Fibroblast of lung (primary cell): ENCODE measurements at places on chromosomes 16 and 17. TPM values are rescaled to one million over a fixed set of nuclear protein-coding genes. Genes with fewer than 3 reads are reported as not detected.

- no peak for DNase-seq
Observed at GRCh38 chr16:87065446-87066132, 251.6 kb downstream of the C16orf95 start.

GRCh38 chr16:88524274-88524972 is 45.8 kb upstream of the ZC3H18 start:
- DNase-seq = no peak

DNA sequence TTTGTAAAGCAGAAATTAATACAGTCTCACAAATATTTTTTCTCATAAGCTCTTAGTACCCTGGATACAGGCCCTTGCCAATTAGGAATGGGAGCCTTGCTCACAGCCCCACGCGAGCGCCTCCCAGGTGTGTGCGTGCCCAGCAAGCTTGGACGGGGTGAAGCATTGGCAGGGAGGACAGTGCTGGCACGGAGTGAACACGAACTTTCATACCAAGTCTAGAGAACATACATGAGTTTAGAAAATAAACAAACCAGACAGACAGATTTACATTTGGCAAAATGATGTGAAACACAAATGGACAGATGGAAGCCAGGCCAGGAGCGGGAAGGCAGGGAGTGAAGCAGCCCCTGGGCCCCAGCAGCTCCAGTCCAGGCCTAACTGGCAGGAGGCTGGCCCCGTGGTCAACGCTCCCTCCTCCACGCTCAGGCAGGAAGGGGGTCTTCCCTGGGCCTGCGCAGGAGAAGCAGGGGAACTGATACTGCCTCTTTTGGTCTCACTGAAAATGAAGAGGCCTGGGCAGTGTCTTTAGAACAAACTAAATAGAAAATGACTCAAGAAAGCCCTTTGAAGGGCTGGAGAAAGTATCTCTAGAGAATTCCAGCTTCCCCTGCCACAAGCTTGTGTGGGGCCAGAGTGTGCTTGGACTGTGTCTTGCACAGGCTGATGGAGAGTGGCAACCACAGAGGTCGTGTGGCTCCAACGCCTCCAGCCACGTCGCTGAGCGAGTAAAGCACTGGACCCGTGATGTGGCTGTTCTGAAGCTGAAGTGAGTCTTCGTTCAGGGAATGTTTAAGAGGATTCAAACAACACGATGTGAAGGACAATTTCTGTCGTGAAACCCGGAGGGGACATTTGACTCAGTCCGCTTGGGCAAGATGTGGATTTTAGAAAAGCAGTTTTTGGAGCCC is 9.9 kb upstream of the FOXJ1 start:
- no peak for DNase-seq

DNA sequence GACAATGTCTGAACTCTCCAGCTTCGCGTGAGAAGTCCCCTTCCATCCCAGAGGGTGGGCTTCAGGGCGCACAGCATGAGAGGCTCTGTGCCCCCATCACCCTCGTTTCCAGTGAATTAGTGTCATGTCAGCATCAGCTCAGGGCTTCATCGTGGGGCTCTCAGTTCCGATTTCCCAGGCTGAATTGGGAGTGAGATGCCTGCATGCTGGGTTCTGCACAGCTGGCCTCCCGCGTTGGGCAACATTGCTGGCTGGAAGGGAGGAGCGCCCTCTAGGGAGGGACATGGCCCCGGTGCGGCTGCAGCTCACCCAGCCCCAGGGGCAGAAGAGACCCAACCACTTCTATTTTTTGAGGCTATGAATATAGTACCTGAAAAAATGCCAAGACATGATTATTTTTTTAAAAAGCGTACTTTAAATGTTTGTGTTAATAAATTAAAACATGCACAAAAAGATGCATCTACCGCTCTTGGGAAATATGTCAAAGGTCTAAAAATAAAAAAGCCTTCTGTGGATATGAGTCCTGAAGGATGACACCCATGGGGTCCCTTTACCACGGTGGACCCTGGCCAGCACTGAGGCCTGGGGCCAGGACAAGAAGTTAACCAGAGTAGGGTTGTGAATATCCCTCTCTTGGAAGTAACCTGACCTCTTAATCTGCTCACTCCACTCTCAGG is 10.5 kb upstream of the ITGAD start:
- peak; percentile 6 for DNase-seq

GRCh38 chr17:27544350-27545131 is 86.4 kb upstream of the LGALS9 start:
- DNase-seq = peak; percentile 59

DNA sequence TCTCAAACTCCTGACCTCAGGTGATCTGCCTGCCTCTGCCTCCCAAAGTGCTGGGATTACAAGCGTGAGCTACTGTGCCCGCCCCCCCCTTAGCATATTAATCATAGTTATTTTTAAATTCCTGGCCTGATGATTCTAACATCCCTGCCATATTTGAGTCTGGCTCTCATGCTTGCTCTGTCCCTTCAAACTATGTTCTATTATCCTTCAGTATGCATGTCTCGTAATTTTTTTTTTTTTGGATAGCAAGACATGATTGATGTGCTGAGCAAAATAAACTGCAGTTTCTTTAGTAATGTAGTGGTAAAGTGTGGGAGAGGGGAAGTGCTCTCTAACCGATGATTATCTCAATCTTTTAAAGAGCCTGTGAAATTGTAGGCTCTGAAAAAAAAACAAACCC is 34.3 kb upstream of the TMEM92 start:
- no peak for DNase-seq

- DNase-seq = peak; percentile 45
Observed at GRCh38 chr17:33291248-33292200, 1.6 kb downstream of the ASIC2 start.

DNA sequence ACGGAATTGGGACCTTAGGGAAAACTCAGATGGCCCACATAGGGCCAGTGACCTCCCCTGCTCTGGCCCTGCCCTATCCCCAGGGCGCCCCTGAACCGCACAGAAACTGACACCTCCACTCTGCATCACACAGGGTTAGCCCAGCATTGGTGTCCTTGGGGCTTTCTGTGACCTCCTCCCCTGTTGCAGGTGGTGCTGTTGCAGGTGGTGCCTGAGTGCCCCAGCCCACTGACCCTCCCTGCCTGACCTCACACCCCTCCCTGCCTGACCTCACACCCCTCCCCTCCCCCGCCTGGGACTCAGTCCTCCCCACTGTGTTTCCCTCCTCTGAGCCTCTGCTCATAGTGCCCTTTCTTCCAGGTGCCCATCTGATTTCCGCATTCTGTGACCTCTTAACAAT is 21.4 kb downstream of the TNFRSF13B start:
- DNase-seq = no peak

- peak; percentile 58 for DNase-seq
Observed at GRCh38 chr16:81586417-81586816, 141.8 kb downstream of the CMIP start.

DNA sequence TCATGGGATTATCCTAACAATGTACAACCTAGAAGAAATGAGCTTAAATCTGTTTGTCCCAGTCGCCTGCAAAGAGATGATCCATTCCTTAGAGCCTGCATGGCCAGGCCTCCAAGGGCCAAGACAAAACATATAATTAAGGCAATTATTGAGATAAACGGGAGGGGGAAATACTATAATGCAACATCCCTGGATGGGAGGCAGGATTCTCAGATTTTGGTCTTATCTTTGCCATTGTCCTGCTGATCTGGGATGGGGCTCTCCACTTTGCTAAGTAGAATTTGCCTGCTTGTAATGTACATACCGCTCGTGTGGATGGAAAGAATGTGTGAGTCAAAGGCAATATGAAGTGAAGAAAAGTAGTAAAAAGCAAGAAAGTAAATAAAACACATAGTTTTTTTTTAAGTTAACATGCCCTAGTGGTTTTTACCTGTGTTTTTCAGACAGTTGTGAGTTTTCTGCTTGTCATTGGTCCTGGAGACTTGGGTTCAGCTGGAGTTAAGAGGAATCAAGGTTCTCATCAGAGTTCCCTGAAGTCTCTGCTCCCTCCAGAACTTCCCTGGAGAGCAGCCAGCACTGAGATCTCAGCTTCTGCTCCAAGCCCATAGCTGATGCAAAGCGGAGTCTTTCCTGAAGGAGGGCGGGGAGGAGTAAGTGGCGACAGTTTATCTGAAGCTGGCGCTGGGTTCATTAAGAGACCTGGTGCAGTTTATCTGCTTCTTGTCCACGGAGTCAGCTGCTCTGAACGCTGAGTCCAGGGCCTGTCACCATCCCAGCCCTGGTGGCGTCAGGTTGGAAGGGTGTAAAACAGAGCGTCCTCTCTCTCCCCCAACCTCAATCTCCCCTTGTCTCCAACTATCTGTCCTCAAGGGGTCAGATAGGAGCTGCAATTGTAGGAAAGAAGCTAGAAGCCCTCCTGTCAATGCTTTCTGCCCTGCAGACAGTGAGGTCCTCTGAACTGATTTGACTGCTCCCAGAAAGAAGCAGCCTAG is 30.1 kb downstream of the HOXB1 start:
- peak; percentile 59 for DNase-seq

ACSM2A gene
- not detected in 2 replicates for total RNA-seq

SP2 gene
- total RNA-seq = 0.26 and 1.5 TPM in 2 replicates

GRIN2A gene
- total RNA-seq = under 0.01 and 0.33 TPM in 2 replicates

RBBP6 gene
- 16.4 and 16.8 TPM in 2 replicates for total RNA-seq

KRT16 gene
- total RNA-seq = not detected in 2 replicates

NPIPA8 gene
- not detected in 2 replicates for total RNA-seq

CTRB2 gene
- not detected in 2 replicates for total RNA-seq

AANAT gene
- total RNA-seq = not detected in 2 replicates

SBK1 gene
- total RNA-seq = under 0.01 TPM in 2 replicates
